Activated CD4-positive, alpha-beta T cell treated with anti-CD3 and anti-CD28 coated beads for 24 hours (primary cell): ENCODE measurements at places on chromosomes 16 and 17.
A peak's percentile ranks its signal among the peaks of the same experiment; 100 is the strongest.

- no peak for DNase-seq
Observed at GRCh38 chr16:50837324-50837723, 95.4 kb downstream of the CYLD start.

DNA sequence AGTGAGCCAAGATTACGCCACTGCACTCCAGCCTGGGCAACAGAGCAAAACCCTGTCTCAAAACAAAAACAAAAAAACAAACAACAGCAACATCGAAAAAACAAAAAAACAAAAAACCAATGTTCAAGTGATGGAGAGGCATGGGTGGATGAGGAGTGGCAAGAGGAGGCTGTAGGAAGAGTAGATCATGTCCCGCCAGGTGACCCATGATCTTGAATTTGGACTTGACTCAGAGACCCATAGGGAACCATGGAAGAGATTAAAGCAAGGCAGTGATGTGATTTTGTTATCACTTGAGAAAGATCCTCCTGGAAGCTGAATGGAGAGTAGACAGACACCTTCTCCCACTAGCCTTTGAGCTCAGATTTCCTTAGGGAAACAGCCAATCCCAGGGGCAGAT lies 11.2 kb downstream of the ABAT start:
- DNase-seq, result no peak

DNA sequence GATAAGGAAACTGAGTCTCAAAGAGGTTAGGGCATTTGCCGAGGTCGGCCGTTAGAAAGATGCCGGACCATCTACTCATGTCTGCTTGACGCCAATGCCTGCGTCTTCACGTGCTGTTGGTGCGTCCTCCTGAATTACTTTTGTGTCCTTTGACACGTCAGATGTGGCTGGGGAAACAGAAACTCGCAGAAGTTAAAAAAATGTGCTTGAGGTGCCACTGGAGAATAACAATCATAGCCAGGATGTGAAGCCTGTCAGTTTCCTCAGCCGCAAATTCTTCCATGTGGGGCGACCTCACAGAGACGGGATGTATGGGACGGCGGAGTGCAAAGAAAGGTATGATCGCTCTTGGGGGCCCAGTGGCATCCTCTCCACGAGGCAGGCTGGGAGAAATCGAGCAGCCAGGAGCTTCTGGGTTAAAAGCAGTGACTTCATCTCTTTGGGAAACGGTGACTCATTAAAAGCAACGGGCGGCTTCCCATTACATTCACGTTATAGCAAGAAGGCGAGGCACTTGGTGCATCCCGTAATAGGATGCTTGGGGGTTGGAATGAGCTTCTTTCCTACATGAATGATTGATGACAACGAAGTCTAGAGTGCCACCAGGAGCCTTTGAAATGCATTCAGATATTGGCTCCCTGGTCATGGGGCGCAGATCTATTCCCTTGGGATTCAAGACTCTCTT lies 67.8 kb downstream of the BMERB1 start:
- DNase-seq, result no peak

GRCh38 chr16:53068423-53068833 lies 13.6 kb downstream of the CHD9 start:
- no peak for DNase-seq

DNA sequence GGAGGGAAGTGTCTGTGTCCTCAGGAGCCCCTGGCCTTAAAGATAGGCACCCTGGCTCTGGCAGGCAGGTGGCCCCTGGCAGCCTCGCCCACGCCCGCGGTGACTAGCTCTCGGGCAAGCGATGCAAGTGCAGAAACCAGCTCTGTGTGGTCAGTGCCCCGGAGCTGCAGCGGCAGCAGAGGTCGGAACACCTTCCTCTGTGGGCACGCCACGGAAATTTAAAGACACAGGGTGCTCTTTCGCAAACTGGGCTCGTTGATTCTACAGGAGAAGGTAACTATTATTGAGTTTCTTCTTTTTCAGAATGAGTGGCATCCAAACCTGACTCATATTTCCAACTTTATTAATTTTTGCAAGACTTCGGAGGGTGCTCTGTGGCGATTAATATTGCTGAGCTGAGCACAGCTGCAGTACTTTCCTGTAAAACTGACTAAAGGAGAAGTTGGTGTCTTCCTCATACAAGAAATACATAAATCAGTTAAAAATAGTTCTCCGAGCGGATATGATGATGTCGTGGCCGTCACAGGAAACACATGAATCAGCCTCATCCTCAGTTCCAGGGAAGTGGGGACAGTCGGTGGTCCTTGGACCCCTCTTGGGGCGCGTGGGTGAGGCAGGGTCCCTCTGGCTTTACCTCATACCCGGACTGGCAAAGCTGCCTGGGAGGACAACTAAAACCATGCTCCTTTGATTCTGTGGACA lies 120.2 kb downstream of the METRNL start:
- peak; percentile 19 for DNase-seq

GRCh38 chr16:87227296-87227951 lies 89.8 kb downstream of the C16orf95 start:
- no peak for DNase-seq

DNA sequence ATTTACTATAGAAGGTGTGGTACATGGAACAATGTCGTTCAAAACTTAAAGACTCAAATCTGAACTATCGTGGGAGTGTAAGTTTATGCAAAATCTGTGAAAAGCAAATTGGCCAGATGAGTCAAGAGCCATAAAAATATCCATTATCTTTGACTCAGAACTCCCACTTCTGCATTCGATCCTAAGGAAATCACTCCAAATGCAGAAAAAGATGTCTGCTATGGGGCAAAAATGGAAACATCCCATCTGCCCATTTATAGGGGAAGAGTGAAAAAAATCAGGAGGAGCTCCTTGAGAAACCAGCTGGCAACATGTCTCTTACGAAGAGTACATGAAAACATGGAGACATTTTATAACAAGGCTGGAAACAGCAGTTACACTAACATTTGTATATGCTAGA lies 43.6 kb upstream of the CCDC182 start:
- DNase-seq, result no peak

GRCh38 chr17:47830396-47831002 lies 842 bp downstream of the MRPL10 start:
- no peak for DNase-seq

- DNase-seq, result no peak
Observed at GRCh38 chr16:54143934-54144571, 142.5 kb downstream of the IRX3 start.

DNA sequence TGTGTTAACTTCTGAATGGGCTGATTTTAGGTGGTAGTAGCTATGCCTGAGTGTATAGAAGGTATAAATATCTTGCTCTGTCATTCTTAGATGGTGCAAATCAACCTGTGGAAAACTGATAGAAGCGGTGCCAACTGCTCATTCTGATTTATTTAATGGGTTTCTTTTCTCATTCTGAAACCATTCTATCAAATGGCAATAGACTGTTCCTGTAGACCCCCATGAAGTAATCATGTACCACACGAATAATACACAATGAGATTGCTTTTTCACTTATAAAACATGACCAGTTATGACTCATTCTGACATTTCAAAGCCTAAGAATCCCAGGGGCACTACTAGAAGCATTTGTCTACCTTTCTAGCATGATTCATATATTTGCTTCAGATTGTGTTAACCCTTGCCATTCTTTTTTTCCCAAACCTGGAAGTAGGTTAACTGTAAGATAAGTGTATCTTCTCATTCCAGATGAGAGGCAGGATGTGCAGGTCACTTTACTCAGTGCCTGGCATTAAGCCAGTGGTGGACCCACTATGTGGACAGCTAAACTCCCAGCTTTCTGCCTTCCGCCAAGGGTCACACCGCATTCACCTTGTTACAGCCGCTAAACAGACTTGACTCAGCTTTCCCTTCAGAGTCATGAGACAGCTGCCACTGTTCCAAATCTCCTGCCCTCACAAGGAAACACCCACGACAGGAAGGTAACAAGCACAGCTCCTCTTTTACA lies 16.4 kb upstream of the SLC16A11 start:
- DNase-seq, result peak; percentile 38

GRCh38 chr17:57257895-57258851 lies 1.9 kb downstream of the MSI2 start:
- no peak for DNase-seq

- DNase-seq, result no peak
Observed at GRCh38 chr16:57240851-57241250, 4.2 kb upstream of the ARL2BP start.

GRCh38 chr16:63289834-63290460 lies 1253.7 kb upstream of the CDH8 start:
- DNase-seq, result no peak

DNA sequence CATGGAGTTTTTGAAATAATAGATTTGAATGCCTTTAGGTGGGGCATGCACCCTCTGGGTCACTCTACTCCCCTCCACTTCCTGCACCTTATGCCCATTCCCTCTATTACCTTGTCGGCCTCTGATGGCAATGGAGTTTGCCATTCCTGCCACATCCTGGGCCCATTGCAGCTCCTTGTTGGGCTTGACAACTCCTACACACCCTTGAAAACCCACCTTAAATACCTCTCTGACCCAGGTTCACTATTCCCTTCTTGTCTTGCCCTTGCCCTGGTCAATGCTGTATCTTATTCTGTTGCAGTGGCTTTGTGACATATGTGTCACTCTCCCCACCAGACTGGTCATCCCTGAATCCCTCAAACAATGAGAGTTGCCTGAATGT lies 2.4 kb downstream of the CCR7 start:
- DNase-seq, result no peak

DNA sequence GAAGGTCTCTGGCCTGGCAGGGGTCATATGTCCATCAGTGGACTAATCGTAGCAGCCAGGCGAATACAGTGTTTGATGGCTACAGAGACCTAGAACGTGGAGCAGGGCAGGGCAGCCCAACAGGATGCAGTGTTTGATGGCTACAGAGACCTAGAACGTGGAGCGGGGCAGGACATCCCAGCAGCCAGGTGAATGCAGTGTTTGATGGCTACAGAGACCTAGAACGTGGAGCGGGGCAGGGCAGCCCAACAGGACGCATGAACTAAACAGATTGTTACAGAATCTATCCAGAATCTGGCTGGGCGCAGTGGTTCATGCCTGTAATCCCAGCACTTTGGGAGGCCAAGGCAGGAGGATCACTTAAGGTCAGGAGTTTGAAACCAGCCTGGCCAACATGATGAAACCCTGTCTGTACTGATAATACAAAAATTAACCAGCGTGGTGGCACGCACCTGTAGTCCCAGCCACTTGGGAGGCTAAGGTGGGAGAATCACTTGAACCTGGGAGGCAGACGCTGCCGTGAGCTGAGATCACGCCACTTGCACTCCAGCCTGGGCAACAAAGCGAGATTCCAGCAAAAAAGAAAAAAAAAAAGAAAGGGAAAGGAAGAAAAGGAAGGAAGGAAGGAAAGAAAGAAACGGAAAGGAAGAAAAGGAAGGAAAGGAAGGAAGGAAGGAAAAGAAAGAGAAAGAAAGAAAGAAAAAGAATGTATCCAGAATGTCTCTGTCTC lies 65.2 kb upstream of the RPH3AL start:
- no peak for DNase-seq

- DNase-seq, result no peak
Observed at GRCh38 chr16:57534881-57535658, 1.3 kb downstream of the CCDC102A start.

DNA sequence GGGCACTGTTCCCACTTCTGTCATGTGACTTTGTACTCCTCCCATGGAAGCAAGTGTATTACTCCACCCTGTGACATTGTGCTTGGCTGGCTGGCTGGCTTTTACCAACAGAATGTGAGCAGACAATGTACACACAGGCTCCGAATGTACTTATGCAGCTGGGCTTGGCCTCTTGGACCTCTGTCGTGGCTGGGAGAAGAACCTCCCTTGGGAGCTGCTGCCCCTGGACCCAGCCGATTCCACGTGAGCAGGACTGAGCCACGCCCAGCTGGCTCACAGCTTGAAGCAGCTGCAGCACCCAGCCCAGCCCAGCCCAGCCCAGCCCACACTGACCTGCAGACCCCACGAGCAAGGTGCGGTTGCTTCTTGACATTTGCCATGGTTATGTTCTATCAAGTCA lies 177.5 kb downstream of the RBFOX3 start:
- DNase-seq, result no peak

DNA sequence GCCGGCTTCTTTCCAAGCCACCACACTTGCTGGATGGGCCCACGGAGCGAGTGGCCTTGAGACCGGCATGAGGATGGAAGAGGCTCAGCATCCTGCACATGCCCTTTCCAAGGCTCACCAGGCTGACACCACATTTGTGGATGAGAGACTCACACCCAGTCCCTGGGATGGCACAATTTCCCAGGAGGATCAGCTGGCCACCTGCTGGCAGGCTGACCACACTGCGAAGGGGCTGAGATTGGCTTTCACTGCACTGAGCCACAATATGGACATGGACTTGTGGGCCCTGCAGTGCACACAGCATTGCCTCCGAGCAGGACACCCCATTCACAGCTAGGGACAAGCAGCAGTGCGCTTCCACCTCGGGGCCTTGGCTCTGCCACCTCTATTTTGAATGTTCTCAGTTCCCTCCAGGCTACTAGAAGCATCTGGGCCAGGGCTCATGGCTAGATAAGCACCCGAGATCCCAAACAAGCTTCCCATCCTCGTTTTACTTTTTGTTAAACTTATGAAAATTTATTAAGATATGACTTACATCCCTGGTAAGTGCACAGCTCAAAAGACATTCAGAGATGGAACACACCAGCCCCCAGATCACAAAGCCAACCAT lies 25.3 kb upstream of the KSR1 start:
- no peak for DNase-seq

DNA sequence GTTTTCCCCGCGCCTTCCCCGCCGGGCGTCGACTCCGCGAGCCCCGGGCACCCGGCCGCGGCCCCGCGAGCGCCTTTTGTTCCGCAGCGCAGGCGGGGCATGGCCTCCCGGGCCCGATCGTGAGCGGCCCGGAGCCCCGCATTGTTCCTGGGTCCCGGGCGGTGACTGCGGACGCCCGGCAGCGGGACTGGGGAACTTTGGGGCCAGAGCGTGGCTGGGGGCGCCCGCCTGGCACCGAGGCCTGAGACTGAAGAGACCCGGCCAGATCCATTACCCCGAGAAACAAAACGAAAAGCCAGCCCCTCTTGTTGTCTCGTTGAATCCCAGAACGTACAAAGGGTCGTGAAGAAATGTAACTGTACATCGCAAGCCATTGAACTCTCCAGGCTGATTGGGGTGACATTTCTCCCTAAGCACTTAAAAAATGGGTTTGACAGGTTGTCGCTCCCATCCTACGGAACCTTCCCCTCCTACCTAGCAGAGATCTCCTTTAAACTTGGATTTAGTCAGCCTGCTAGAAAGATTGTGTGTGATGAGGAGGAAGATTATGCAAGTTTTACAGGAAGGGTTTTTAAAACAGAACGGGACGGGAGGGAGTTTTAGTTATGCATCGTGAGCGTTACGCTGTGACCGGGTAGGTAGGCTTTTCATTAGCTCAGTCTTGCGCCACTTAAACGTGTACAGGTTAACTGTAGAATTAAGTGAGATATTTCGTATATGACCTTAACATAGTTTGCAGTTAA lies 825 bp downstream of the METTL9 start:
- DNase-seq, result no peak
